Caki2 (cell line): ENCODE measurements at places on chromosomes 2 and 18. TPM values are rescaled to one million over a fixed set of nuclear protein-coding genes. Genes with fewer than 3 reads are reported as not detected.

Gene PROC
- 0.44 and 1.7 TPM in 2 replicates for total RNA-seq

Gene STARD6
- total RNA-seq, result not detected in 2 replicates

Gene RUFY4
- not detected in 2 replicates for total RNA-seq

Gene TXNDC2
- 0.23 TPM in 1 of 2 replicates, not detected in the other for total RNA-seq

Gene MCM6
- total RNA-seq, result 33.3 and 39.5 TPM in 2 replicates

Gene CAPN13
- not detected in 2 replicates for total RNA-seq

Gene KCNG3
- 0.51 and 1.9 TPM in 2 replicates for total RNA-seq

Gene ANKRD30BL
- total RNA-seq, result not detected in 2 replicates

Gene DTNA
- total RNA-seq, result 0.14 and 0.34 TPM in 2 replicates

Gene BMP10
- total RNA-seq, result not detected in 2 replicates
